Activated T-cell treated with anti-CD3 and anti-CD28 coated beads for 48 hours (primary cell): ENCODE measurements at places on chromosomes 3 and 15.

DNA sequence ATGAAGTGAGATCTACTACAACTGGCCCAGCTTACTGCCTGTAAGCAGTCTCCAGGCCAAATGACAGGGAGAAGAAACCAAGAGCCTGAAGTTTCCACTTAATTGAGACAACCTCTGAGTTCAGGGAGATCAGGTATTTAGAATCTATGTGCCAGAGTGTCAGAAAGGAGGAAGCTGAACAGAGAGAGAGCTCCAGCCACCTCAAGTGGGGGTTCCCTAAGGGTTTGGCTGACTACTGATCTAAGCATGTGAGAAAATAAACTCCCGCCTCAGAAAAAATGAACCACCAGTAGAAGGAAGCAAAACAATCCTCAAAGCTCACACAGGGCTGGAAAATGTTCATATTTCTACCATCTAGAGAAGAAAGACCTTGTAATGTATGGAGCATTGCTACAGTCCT lies 25.0 kb downstream of the ADAM10 start:
- no peak for DNase-seq

DNA sequence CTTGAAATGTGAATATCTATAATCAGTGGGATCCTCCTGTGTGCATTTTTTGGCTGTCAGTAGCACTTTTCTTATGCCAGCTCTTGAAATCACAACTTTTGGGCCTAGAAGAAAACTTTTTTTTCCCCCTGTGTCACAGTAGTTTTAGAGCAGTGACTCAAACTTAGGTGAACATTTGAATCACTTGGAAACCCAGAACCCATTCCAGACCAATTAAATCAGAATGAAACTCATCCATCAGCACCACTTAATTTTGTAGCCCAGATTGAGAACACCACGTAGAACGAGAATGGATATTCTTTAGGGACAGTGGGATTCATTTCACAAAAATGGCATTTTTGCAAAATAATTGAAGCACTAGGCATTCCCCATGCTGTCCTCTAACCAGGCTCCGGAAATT lies 224.8 kb upstream of the NANOGP8 start:
- DNase-seq, result no peak

- no peak for DNase-seq
Measured at GRCh38 chr15:28002867-28003266, 96.2 kb downstream of the OCA2 start.

DNA sequence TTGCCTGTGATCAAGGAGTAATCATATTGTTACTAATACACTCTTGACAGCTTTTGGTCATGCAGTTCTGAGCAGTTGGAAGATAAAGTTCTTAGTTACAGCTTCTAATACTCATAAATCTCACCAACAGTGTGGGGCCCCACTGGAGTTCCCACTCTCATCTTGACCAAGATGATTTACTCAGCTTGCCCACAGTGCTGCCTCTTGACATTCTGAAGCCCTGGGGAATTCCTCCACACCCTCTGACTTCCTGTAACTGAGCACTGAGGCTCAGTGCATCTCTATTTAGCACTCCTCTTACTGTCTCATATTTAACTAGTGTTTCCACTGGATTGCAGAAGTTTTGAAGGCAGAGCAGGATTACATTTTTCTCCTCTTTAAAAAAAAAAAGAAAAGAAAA lies 1.9 kb upstream of the ARL6IP5 start:
- peak; percentile 61 for DNase-seq

DNA sequence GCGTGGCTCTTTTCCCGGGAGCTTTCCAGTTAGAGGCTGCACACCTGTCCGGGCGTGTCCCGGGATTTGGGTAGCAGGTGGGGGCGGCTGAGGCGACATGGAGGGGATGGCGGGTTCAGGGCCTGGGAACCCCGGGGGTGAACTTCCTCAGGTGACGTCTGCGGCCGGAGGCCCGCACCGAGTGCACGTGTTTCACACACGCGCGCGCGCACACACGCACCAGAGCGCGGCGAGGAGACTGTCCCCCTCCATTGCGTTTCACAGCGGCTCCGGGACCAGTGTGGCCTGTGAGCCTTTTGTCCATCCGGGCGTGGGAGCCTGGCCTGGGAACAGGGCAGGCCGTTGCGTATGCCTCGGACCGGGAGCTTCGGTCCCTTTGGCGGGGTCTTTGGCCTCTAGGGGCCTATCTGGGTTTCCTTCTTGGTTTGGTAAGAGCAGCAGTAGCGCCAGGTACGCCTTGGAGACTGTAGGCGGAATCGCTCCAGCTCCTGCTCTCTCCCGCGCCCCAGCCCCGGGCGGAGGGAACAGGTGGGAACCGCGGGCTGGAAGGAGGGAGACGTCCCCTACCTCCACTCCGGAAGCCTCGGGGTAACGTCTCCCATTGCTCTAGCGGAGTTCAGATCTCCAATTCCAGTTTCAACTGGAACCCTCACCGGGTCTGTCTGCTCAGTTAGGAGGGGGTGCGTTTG lies 220.0 kb downstream of the MEIS2 start:
- DNase-seq, result no peak

GRCh38 chr3:128464702-128465101 lies 2.0 kb downstream of the DNAJB8 start:
- DNase-seq, result no peak

GRCh38 chr15:63246691-63247469 lies 30.5 kb upstream of the APH1B start:
- DNase-seq, result no peak
